ENCODE measurements at places on chromosomes 2 and 18.

GRCh38 chr18:74895686-74896085, 298.0 kb downstream of the ZNF407 start:
- ATAC-seq, result no peak

GRCh38 chr2:233544200-233544610, 22.4 kb downstream of the USP40 start:
- ATAC-seq, result no peak

GRCh38 chr18:59382383-59382782, 23.3 kb upstream of the LMAN1 start:
- ATAC-seq, result no peak

DNA sequence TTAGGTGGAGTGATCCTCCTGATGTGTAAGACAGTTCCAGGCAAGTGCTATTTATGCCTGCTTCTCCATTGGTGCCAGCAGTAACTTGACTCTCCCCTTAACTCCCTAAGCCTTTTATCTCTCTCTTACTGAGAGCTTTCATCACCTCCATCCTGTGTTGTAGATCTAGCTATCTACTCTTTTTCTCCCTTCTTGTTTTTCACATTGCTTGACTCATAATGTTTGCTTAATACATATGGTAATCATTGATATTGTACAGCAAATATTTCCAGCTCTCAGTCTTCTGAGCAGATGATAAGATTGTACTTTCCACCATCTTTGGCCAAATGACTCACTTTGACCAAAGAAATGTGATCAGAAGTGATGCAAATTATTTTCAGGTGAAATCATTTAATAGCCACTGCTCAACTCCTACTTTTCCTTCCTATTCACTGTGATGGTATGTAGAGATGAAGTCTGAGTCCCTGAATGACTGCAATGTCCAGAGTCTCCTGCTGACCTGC, 165.0 kb downstream of the PLCL1 start:
- no peak for ATAC-seq

GRCh38 chr18:75109819-75110218, 99.1 kb downstream of the PTGR3 start:
- ATAC-seq, result no peak
